ENCODE measurements at places on chromosomes 7 and 10.

DNA sequence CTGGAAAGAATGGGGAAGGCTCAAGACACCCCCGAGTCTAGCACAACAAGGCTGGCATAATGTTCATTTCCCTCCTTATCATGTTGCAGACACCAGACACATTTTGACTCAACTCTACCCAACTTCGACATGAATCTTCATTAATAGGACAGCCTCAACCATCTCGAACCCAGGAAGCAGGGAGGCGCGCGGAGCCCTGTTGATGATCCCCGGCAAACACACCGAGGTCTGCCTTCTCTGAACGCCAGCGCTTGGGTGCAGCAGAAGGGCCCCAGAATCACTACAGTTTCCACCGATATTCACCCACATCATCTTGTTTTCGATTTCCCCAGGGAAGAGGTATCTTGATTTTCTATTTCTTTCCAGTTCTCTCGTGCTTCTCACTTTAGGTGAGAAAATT lies 563.6 kb downstream of the TCERG1L start:
- no peak for DNase-seq

GRCh38 chr10:76205361-76205760 lies 773.9 kb downstream of the LRMDA start:
- DNase-seq: no peak

GRCh38 chr10:10128387-10128786 lies 889.3 kb upstream of the CELF2 start:
- peak; percentile 7 for DNase-seq

GRCh38 chr7:47007471-47007870 lies 574.4 kb downstream of the TNS3 start:
- DNase-seq: no peak

DNA sequence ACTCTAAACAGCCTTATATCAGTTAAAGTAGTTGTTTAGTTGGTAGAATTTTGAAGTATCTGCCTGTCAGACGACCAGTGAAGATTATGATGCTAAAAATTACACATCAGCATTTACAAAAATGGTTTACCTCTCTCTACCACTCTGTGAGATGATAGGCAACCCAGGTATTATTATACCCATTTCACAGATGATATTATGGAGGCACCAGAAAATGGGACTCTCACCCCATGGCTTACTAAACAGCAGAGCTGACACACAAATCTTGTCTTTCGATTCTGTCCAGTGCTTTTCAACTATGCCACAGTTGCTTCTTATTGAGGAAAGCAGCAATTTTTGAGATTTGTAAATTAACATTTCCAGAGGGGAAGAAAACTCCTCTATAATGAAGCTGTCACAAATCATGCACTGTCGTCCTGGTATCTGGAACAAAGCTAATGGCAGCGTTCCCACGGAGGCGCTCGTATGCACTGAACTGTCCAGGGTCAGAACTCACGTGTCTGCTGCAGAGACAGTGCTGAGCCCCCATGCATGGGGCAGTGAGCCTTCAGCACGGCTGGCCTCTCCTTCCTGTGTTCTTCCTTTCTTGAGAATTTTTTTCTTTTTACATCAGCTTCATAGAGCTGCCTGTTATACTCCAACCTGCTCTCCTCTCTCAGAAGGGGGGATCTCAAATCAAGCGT lies 381.1 kb downstream of the SDK1 start:
- DNase-seq: no peak

- no peak for DNase-seq
Observed at GRCh38 chr7:285731-286130, 4.2 kb upstream of the FOXL3 start.

- DNase-seq: no peak
Observed at GRCh38 chr10:95450188-95450587, 111.0 kb downstream of the SORBS1 start.

DNA sequence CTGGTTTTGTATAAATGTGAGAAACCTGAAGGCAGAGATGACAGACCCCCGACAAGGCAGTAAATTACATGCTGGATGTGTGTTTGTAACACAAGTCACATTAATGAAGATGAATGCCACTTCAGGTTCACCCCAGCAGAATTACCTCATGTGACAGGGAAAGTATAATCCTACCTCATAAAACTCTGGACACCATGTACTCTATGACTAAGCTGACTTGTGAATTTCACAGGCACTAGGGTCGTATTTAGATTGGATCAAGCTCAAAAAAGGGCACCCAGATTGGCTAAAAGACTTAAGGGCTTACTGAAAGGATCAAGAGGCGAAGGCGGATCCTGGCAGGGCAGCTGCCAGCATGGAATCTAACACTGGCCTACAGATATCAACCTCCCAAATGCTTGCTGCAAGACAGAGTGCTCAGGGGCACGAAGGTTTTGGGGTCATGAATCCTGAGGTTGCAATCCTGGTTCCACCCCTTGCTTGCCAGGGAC lies 161.4 kb downstream of the PIP4K2A start:
- DNase-seq: no peak

DNA sequence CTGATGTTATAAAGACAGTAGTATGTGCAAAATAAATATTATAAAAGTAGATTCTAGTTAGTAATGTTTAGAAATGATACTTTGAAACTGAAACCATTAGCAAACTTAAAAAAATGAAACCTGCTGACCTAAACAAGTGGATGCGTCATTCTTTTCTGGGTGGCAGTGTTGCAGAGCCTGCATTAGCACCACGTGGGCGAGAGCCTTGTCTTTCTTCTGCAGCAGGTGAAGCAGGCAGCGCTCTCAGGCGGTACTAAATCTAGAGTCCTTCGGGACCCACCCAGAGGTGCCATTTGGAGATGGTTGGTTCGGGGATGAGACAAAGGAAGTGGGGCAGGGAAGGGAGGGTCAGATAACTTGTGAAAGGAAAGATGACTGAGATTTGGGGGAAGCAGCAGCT lies 759.1 kb upstream of the IGFBP3 start:
- no peak for DNase-seq

- no peak for DNase-seq
Observed at GRCh38 chr7:49840751-49841405, 67.4 kb downstream of the VWC2 start.

GRCh38 chr7:155450970-155451801 lies 6.7 kb upstream of the EN2 start:
- DNase-seq: no peak

- peak; percentile 28 for DNase-seq
Observed at GRCh38 chr7:30285067-30285535, 704 bp downstream of the ZNRF2 start.

GRCh38 chr7:48365010-48365409 lies 193.8 kb downstream of the ABCA13 start:
- DNase-seq: no peak

- DNase-seq: no peak
Observed at GRCh38 chr10:81502677-81503359, 372.2 kb upstream of the NRG3 start.

- DNase-seq: no peak
Observed at GRCh38 chr7:28919510-28919909, 38.6 kb downstream of the TRIL start.

DNA sequence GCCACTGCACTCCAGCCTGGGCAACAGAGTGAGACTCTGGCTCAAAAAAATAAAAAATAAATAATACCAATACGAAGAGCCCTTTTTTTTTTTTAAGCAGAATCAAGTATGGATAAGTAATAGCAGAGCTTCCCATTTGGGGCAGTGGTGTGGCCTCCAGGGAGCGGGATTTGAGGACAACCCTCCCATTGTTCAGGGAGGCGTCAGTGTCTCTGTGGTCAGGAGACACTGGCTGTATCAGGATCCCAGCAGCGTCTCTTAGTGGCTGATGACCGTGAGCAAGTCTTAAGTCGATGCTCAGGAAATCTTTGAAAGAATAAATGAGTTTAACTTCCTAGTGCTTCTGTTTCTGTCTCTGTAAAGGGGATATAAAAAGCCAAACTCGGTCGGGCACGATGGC lies 25.2 kb upstream of the SH2B2 start:
- no peak for DNase-seq

DNA sequence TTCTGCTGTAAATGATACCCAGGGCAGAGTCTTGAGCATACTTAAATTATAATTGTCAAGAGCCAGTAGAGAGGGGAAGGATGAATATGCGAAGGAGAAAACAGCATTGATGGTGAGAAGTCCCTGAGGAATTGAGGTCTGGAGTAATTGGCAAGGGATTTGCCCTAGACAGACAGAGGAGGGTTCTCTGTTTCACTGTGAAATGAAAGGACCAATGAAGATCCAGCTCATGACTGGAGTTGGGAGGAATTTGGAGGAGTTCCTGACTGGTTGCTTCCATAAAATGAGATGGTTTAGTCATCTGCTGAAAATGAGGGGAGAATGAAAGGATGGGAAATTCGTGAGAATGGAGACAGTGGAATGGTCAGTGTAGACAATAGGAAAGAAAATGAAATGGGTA lies 6.8 kb downstream of the PRPF18 start:
- DNase-seq: no peak

- DNase-seq: no peak
Observed at GRCh38 chr7:38411404-38411803, 138.0 kb upstream of the TARP start.

GRCh38 chr10:132979491-132980425 lies 37.4 kb upstream of the CFAP46 start:
- DNase-seq: no peak

- peak; percentile 67 for DNase-seq
Observed at GRCh38 chr10:132637477-132638129, 100.0 kb downstream of the INPP5A start.

DNA sequence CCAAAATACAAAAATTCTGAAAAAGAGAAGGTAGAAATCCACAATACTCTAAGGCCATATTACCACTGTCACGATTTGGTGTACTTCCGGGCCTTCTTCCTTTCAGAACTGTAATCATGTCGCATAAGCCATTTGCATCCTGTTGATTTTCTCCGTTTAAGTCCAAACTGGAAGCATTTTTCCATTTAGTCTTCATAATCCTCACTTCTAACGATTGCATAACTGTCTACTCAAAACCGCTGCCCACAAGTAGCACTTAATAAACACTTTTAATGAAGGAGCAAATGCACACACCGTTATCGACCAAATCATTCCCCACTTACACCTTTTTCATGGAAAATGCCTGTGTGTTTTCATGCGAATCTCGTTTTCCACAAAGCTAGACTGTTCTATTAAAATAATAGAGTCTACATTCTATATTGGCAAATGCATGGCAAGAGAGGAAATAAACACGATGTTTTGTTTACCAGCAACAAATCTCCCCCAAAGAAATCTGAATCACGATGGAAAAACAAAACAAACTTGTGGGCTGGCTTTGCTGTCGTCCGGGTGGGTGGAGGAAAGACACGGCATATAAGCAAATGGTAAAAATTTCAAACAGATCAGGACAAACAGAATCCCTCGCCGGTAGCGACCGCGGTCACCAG lies 1.0 kb downstream of the ATE1 start:
- DNase-seq: peak; percentile 61

DNA sequence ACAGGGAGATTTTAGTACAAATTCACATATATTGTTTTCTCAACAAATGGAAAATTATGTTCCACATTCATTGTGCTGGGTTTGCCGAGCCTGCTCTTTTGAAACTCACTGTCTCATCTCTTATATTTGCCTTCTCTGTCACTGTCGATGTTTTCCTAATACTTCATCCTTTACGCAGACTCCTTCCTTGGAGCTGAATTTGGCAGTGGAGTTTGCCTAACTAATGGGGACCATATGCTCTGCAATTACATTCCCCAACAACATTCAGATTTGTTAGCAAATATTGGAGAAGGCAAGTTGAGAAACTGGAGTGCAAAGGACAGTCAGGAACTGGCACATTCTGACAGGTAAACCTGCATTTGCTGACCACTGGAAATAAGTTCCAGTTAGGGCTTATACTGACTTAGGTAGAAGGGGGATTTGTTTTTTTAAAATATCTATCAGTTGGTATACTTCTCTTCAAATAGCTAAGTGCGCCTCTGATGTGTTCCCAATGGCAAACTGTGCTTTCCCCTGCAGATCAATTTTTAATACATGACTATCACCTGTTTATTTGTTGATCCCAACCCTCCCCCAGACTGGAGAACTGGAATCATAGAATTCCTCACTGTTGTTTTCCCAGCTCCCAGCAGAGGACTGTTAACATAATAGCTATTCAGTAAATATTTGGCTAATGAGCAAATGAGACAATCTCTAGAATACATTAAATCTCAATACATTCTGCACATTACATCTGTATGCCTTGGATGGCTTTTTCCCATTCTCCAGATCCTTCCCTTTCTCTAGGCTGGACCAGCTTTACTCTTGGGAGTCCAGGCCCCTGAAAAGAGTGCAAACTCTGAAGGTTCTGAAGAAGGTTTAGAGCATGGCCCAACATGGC lies 769.3 kb downstream of the KCNMA1 start:
- no peak for DNase-seq

DNA sequence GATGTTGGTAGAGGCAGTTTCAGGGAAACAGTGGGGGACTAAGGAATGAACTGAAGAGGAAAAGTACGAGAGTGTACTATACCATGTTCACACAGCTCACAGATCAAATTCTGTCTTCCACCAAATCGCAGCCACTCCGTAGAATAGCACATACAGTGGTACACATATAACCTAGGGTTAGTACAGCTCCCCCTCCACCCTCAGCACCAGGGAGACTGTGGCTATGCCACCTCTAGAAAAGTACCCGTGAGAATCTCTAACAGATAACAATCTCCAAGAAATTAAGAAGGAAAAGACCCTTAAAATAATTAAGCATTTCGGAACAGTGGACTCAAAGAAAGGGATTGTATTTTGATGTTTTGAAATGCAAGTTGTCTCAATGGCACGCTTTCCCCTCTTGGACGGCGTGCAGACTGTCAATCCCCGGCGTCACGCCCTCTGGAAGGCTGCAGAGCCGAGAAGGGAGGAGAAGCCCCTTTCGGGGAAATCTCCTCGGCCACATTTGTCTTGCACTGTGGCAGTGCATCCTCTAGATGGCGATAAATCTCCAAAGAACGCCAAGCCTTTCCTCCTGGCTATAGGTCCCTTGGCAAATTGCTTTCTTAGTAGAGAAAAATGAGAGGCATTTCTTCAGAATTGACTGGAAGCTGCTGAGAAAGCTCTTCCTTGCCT lies 345.0 kb downstream of the REEP3 start:
- peak; percentile 58 for DNase-seq

- no peak for DNase-seq
Observed at GRCh38 chr10:10056961-10057360, 960.7 kb upstream of the CELF2 start.

GRCh38 chr10:102627291-102627735 lies 17.0 kb upstream of the TRIM8 start:
- DNase-seq: no peak

DNA sequence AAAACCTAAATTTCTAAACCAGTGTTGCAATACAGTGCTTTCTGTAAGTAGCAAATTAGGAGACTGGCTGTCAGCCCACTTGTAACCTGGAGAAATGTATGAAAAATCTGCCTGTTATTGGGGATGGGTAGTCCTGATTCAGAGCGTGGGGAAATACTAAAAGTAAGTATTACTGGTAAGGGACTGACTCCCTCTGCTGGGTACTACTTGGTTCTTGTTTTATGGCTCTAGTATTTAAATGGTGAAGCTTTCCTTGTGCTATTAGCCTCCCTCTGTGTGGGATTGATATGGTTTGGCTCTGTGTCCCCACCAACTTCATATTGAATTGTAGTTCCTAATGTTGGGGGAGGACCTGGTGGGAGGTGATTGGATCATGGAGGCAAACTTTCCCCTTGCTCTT lies 886.1 kb downstream of the SORCS1 start:
- DNase-seq: no peak

GRCh38 chr7:115009736-115010440 lies 88.0 kb downstream of the MDFIC start:
- peak; percentile 23 for DNase-seq

GRCh38 chr10:95289003-95289920 lies 1.5 kb downstream of the PDLIM1 start:
- DNase-seq: no peak

- no peak for DNase-seq
Observed at GRCh38 chr10:98312349-98312748, 44.4 kb upstream of the LOXL4 start.

- DNase-seq: no peak
Observed at GRCh38 chr7:129255800-129256199, 31.0 kb downstream of the AHCYL2 start.
